ENCODE measurements at places on chromosomes 16 and 17. TPM values are rescaled to one million over a fixed set of nuclear protein-coding genes. Genes with fewer than 3 reads are reported as not detected.

Gene EFCAB13
- total RNA-seq: 4.4 TPM

Gene NOG
- total RNA-seq: 1.6 TPM

Gene CMTM1
- total RNA-seq: 2.9 TPM

Gene CTRB2
- not detected for total RNA-seq

Measured in bladder microvascular endothelial cell (primary cell).